Hematopoietic multipotent progenitor cell treated with erythropoietin and hydrocortisone succinate and interleukin-3 and kit ligand, for 17 days (in vitro differentiated cells): ENCODE measurements at places on chromosomes 7 and 10.

GRCh38 chr10:86260564-86260963, 106.0 kb downstream of the GRID1 start:
- DNase-seq = no peak

DNA sequence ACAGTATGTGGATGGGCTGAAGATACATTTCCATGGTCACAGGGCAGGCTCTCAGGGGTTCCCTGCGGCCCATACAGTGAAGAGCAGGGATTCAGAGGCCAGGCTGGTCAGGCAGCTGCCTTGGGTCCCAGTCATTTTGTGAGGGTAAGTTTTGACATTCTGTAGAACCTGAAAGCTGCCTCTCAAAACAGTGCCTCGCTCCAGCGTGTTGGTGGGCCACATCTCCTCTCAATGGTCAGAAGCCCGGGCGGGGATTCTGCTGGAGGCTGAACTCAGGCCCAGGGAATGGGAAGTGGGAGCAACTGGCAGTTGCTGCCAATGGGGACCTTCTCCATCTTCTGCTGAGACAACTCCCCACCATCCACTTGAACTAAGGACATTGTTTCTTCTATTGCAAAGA, 190.0 kb downstream of the PTPN20 start:
- no peak for DNase-seq

- DNase-seq = no peak
These were observed 450.9 kb upstream of the VSTM2A start for GRCh38 chr7:54091322-54091721.

- no peak for DNase-seq
These were observed 24.4 kb downstream of the COL13A1 start for GRCh38 chr10:69826094-69826493.

GRCh38 chr7:33354201-33354600, 224.8 kb downstream of the BBS9 start:
- DNase-seq = no peak

- DNase-seq = no peak
These were observed 14.8 kb upstream of the ZMIZ2 start for GRCh38 chr7:44733708-44734481.

DNA sequence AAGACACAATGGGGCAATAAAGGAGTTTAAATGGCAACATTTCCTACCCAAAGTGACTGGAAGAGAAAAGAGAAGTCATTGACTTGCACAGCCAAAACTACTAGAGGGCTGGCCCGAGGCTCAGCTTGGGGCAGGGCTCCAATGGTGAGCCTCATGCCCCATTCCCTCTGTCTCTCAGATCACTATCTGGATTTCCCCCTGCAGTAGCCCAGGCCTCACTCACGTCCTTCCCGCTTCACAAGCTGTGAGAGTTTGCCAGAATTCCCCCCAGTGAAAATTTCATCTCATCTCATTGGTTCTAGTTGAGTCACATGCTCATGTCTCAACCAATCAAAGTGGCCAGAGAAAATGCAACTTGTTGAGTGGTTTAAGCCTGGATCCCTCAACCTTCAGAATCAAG, 181.3 kb downstream of the WDR11 start:
- DNase-seq = no peak

DNA sequence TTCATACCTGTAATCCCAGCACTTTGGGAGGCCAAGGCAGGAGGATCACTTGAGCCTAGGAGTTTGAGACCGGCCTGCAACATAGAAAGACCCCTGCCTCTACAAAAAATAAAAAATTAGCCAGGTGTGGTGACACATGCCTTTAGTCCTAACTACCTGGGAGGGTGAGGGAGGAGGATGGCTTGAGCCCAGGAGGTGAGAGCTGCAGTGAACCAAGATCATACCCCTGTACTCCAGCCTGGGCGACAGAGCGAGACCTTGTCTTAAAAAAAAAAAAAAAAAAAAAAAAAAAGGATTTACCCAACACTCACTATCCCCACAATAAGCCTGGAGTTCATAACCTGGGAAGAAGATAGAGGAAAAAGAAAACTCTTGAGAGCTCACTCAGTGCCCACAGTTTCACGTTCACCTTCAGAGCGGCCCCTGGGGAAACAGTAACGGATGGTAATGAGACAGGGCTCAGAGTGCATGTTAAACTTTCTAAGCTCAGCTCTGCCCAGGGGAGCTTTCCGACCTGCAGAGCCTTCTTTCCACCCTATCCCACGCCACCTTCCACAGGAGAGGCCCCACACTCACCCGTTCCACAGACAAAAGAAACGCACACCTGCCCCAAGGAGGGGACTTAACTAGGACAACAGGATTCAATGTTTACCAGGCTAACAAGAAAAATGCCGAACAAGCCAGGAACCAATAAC, 259.8 kb upstream of the KLF14 start:
- DNase-seq = no peak

DNA sequence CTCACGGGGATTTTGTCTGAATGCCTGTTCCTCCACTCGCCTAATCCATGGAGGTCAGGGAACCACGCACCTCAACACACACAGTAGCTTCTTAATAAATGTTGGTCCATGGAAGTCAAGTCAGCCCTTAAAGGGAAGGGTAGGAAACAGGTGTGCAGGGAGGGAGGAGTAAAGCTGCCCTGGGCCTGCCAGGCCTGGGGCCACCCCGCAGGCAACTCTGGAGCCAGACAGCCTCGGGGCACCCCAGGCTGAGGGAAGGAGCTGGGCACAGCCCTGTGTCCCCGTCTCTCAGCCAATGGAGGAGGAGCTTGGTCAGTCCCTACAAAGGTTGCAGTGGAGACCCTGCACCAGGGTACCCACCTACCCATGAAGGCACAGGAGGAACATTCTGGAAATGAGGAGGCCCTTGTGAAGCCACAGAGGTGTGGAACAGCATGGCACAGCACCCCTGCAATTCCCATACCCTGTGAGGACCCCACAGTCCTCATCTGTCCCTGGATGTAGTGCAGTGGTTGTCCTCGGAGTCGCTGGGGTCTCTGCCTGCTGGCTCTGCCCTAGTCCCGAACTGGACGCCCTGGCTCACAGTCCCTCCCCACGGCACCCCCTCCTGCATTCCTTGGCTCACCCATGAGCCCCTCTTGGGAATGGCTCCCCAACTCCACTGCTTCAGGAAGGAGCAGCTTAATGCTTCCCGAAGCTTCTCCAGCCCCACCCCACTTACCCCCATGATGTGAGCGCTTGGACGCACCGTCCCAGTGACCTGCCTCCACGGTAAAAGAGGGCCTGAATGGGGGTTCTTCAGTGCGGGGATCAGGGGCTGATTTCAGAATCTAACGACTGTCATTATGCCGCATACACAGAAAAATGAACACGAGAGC, 79.2 kb upstream of the INSIG1 start:
- no peak for DNase-seq

- no peak for DNase-seq
These were observed 56.4 kb downstream of the HIPK2 start for GRCh38 chr7:139721417-139721816.

- DNase-seq = no peak
These were observed 24.1 kb upstream of the DNMBP start for GRCh38 chr10:100033766-100034418.

- no peak for DNase-seq
These were observed 3.9 kb downstream of the BRI3 start for GRCh38 chr7:98285157-98286092.

DNA sequence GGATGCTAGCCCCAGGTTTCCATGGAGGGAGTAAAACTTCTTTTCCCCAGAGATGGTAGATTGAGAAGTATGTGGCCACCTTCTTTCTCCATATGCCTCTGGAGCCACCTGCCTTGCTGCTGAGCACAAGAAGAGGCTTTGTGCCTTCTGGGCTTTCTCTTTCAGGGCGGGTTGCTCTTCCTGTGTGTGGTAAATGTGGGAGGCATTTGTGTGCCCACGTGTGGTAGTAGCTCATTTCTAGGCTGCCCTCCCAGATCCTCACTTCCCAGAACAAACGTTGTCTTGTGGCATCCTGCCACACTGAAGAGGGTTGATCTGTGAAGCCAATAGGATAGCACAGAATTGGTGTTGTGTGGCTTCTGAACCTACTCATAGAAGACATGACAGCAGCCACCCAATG, 342.0 kb upstream of the PODXL start:
- no peak for DNase-seq

DNA sequence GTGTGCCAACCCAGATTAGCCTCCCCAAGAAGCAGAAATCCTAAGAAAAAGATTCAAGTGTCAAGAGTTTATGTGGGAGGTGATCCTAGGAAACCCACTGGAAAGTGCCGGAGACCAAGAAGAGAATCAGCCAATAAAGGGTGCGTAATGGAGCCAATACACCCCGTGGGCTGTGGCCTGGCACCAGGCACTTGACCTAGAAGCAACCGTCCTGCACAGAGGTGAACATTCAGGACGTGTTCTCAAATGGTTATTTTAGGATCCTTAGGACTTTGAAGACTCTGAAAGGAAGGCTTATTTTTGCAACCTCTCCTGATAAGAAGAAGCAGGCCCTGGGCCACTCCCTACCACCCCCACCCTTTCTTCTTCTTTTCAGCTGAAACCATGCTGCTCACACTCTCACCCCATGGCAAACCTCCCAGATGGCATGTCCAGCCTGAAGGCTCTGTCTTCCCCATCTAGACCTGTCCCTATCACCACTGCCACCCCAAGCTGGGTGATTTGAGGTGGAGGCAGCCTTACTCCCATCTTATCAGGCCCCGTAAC, 46.6 kb downstream of the VSTM4 start:
- DNase-seq = no peak

DNA sequence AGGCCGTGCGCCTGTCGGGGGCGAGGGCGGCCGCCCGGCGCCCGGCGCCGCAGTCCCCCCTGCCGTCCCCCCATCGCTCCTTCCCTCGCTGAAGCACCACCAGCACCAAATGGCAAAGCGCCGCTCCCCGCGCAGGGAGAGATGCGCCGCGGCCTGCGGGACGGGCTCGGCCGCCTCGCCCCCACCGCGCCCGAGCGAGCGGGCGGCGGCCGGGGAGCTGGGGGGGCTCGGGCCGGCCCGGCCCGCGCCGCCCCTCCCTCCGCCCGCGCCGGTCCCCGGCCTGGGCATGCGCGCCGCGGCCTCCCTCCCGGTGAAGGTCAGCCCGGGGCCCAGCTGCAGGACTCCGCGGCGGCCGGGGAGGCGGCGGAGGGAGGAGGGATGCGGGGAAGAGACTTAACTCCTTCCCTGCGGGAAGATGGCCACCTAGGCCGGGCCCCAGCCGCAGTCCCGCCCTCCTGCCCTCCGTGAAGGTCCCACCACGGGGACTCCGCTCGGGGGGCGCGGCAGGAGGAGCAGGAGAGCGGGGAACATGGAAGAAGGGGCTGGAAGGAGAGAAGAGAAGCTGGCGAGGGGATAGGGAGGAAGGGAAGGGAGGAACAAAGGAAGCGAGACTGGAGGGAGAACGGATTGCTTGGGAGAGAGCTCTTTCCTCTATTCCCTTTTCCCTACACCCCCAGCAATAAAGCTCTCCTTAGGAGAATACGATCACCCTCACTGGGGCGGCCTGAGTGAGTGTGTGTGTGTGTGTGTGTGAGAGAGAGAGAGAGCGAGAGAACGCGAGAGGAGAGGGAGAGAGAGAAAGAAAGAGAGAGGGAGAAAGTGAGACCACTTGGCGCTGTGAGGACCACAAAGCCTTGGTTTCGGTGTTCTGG, 3.4 kb upstream of the SMARCD3 start:
- no peak for DNase-seq

GRCh38 chr10:13001041-13001886, at the start of gene CCDC3:
Gene CCDC3, minus strand, starts transcription at chr10:13001713. Its CDS starts 143 bp downstream, at chr10:13001570.
- DNase-seq = no peak

GRCh38 chr10:14604181-14605142, 170.2 kb downstream of the FAM107B start:
- DNase-seq = peak; percentile 62

DNA sequence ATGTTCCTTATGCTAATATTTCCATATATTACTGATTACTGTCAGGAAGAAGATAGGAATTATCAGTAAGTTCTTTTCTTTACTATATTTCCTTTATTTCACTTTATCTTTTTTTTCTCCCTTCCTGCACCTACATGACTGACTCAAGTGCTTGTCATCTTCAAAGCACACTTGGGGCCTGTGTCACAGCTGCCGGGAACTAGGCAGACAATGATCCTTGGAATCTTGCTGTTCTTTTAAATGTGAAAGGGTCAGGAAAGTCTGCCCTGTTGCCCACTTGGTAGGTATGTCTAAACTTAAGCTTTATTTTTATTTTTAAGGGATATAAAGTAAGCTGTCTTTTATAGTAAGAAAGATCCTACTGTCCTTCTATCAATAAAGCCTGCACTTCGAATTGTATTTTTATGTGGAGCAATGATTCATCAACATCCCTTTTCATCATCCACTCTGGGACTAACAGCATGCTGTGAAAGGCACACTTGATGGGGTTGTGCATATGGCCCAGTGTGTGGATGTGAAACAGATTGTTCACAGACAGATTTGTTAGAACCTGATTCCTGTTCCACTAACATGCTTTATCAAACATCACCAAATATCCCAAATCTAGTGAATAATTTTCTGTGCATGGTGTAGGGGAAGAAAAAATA, 556.9 kb downstream of the DNAJB9 start:
- no peak for DNase-seq

DNA sequence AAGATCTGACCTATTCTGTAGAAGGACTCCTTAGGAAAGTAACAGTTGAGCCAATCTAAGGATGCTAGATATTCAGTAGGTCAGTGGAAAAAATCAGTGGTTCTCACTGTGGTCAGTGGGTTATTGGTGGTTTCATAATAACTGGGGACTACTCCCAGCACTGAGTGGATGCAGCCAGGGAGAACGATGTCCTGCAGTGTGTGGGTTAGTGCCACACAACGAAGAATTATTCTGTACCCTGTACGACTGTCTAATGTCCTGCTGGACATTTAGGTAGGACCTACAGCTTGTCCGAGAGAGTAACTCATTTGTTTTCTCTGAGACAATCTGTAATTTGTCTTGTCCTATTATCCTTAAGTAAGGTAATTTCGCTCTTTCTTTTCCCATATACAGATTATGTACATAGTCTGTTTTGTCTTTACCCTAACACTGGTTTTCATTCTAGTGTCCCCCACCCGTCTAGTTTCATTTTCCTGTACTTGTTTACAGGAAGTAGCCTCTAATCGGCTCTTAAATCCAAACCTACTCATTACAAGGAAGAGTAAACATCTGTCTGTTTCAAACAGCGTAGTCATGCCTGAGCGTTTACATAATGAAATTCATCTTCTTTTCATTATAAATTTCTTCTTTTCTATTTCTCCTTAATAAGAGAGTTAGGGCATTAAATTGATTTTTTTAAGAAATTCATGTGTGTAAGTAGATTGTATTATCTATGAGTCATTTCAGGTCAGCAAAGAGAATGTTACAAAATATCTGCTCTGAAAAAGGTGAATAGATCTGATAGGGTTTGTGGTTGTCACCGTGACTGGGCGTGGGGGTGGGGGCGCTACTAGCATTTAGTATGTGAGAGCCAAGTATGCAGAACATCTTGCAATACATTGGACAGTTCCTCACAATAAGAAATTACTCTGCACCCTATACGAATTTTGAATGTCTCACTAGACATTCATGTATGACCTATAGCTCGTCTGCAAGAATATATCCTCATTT, 8.3 kb upstream of the ZC3HAV1L start:
- peak; percentile 64 for DNase-seq
